ENCODE measurements at places on chromosomes 6 and 20.

DNA sequence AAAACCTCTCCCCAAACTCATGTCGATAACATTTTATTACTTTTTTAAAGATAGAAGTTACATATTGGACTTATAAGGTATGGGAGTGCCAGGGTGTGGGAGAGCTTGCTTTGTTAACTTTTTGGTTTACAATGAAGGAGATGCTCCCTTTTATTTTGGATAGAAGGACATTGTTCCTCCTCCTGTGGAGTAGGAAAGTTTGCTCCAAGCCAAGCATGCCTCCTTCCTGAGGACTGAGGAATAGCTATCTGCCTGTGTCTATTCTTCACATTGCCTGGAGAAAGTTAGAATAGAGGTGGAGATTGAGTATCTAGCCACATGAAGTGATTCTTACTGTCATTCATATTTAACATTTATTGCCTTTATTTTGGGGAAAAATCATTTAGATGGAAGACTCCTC, 71.9 kb downstream of the EYA4 start:
- no peak for DNase-seq

DNA sequence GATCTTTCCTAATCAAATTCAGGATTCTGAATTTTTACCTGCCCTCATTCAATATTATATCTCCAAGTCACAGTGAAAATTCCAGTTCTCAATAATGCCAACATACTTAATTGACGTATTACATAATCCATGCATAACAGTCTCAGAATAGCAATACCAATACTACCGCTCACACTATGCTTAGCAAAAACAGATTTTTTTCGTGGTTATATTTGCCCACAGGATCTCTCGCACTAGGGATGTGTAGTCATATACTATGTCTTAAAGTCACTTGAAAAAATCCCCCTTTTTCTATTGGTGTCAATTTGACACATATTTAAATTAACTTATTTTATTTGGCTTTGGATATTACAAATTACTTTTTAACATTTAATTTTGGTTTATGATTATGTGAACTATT, 323.1 kb upstream of the SLC35B3 start:
- DNase-seq = no peak

DNA sequence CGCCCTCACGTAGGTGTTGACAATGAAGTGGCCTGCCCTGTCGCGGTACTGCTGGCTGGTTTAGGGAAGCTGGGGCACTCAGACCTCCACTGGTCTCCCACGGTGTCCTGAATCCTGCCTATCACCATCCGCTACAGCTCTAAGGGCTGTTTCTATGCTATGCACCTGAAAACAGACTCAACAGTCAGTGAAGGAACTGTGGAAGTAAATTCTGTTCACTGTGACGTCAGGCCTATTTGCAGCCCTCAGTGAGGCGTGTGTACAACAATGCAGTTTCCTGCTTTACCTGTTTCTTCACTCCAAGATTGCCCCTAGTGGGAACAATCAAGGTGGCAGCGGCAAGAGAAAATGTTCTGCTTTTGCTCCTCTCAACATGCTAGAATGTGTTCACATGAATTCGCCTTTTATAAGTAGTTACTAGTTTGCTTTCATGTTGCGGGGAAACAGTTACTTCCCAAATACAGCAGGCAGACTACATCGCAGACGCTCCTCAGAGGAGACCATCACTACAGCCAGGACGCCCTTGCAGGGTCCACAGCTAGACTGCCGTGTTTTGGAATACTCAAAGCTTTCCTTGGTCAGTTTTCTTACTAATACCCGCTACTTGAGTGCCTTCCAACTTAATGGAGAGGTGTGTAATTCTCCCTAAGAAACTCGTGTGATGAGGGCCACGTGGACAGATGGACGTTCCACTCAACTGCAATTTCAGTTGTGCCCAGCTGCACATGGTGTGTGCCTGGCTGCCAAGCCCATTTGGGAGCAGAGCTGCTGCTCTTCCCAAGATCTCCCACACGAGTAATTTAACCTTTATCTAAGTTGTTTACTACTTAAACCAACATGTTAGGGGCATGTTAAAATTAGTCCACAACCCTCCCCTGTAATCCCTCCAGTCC, 25.4 kb downstream of the DIDO1 start:
- no peak for DNase-seq

- DNase-seq = no peak
Observed at GRCh38 chr6:19836799-19837510, at the start of gene ID4. TSS of gene ID4 (plus strand) at chr6:19837370. CDS start at chr6:19837755, 385 bp downstream.

- no peak for DNase-seq
Observed at GRCh38 chr20:51958099-51959065, 156.1 kb upstream of the SALL4 start.

DNA sequence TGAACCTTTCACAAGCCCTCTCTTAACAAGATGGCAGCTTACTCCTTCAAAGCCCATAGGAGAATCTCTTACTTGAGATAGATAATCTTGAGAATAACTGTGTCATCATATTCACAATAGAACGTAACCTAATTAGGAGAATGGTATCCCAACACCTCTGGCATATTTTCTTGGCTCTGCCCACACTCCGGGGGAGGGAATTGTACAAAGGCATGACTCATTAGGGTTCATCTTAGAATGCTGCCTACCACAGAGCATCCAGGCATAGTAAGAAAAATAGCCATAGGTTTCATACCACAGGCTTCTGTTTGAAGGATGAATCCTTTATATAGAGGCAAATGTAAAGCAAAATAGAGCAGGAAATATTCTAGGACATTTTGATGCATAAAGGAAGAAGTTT, 1100.6 kb upstream of the CITED2 start:
- DNase-seq = no peak

DNA sequence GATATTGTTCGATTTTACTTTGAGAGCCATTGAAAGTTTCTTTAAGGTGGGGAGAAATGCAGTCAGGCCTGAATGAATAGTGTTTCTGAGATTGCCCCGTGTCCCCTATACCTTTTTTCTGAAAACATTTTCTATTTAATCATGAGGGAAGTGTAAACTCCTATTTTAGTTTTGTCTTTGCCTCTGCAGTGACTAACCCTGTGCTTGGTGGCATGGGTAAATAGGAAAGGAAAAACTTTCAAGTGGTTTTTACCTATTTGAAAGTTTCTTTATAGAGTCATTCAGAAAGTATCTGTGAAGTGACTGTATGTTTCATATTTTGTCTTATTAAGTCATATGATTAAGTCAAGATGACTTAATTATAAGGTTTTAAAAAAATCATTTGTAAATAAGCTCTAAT, 14.5 kb downstream of the SNRNP48 start:
- DNase-seq = no peak

- no peak for DNase-seq
Observed at GRCh38 chr20:4667371-4667773, 54.3 kb upstream of the PRND start.

DNA sequence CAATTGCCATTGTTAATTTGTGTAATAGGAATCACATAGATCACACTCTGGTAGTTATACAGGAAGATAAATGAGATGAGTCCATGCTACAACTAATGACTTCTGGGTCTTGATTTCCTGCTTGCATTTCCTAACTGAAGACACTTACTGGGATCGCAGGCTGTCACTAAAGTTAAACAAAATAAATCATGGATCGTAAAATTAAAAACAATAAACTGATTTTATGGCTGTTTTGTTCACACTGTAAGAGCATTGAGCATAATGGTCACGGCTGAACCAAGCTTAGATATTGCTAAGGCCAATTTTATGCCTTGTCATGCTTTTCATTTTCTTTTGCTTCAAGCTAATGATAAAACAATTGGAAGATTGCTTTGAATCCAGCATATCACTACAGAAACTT, 332.5 kb upstream of the CITED2 start:
- no peak for DNase-seq

DNA sequence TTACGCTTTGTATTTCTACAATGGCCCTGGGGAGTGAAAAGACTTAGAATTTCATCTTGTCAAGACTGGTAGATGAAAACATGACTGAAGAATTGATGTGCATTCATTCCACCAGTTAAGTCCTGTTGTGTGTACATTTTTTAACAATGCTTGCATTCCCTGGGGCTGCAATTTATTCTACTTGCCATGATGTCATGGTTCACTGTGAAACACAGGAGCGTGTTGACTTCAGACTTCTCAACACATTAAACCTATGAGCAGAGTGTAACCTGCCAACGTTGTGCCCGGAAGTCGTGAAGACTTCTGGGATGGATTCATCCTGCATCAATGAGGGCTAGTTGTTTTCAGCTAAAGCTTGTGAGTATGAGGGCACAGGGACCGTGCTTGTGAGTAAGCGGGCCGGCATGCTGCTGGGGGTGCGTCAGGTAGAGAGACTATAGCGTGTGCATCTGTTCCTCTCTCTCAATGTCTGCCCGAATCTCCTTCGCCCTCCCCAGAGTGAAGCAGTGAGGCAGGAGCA, 26.3 kb upstream of the RIMS4 start:
- DNase-seq = no peak

GRCh38 chr20:10412591-10413408, 21.2 kb downstream of the MKKS start:
- no peak for DNase-seq

- no peak for DNase-seq
Observed at GRCh38 chr6:25223490-25223991, 55.6 kb upstream of the CARMIL1 start.

- DNase-seq = no peak
Observed at GRCh38 chr6:138545621-138545980, 46.3 kb upstream of the NHSL1 start.

GRCh38 chr6:141956046-141956761, 176.5 kb upstream of the GJE1 start:
- DNase-seq = no peak

GRCh38 chr6:16733085-16733484, 28.2 kb downstream of the ATXN1 start:
- no peak for DNase-seq

- no peak for DNase-seq
Observed at GRCh38 chr6:44641344-44642031, 254.0 kb downstream of the CDC5L start.

- no peak for DNase-seq
Observed at GRCh38 chr6:138572885-138573284, 73.6 kb upstream of the NHSL1 start.

DNA sequence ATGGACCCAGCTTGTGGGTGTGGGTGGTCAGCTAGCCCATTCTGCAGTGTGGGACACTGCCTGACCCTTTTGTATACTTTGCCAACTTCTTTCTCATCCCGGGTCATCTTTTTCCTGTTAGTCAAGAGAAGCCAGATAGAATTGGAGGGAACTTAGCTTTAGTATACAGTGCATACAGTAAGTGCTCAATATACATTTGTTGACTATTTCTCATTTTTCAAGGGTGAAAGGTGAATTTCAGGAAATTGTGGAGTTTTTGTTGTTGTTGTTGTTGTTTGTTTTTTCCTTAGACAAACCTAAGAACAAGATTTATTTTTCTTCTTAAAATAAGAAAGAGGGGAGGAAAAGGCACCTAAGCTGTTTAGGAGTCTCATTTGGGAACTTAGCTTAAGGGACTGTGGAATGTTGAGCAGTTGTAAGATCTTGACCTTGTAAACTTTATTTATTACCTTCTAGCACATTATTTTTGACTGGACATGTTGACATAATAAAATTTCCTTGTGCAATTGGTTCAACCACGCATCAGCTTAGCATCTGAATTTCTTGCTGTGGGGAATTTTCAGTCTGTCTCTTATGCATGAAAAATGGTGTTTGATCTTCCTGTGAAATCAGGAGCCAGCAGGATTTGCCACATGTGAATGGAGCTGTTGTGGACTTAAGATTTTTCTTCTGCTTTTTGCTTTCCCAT, 113.6 kb downstream of the ARID1B start:
- no peak for DNase-seq

GRCh38 chr6:153537422-153537821, 406.3 kb upstream of the RGS17 start:
- DNase-seq = no peak

Measured in stimulated activated CD8-positive, alpha-beta memory T cell treated with anti-CD3 and anti-CD28 coated beads, Interleukin-15, amount 100 ng/mL, for 24 hours (primary cell).